NCI-H146 (cell line): ENCODE measurements at places on chromosomes 7 and 10.

DNA sequence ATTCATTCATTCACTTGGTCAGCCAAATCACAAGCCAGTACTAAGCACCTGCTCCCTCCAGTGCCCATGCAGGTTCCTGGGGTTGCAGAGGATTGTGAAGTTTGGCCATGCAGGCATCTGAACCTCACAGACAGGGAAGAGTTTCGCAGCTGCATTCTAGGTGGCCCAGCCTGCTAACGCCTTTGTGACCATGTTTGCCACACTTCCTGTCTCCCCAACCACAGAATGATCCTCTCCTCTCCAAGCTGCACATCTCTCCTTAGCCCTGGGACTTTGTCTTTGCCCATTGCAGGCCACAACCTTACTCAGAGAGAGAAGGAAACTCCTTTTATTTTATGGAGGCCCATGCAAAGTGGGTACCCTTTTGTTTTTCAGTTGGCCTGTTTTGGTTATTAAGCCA is 31.8 kb downstream of the EPDR1 start:
- DNase-seq: no peak

DNA sequence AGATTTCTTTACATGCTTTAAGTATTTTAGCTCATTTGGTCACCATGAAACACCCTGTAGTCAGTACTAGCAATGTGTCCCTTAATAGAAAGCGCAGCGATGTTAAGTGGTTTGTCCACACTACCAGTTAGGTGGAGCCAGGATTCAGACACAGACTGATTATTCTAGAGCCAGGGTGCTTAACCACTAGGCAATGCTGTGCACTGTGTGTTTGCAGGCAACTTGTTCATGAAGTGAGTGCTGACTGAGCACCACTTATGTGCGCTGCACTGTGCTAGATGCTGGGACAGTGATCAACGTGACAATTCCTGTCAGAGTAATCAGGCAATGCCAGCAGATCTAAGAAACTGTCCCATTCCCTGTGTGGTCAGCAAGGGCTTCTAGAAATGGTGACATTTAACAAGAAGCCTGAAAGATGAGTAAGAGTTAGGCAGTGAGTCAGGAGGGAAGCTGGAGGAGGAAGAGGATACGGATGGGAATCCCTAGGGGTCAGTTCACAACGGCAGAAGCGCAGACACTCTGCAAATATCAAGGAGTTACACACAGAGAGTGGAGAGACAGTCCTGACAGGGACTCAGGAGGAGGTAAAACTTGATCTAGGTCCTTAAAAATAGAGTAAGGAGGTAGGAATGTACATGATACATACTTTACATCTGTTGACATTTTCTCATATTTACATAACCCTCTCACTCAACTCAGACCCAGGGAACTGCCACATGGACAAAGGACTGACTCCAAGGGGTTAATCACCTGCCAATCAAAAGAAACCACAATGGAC is 69.7 kb upstream of the EGR2 start:
- DNase-seq: no peak

- DNase-seq: no peak
Measured at GRCh38 chr7:106006906-106007305, 43.8 kb downstream of the CDHR3 start.

DNA sequence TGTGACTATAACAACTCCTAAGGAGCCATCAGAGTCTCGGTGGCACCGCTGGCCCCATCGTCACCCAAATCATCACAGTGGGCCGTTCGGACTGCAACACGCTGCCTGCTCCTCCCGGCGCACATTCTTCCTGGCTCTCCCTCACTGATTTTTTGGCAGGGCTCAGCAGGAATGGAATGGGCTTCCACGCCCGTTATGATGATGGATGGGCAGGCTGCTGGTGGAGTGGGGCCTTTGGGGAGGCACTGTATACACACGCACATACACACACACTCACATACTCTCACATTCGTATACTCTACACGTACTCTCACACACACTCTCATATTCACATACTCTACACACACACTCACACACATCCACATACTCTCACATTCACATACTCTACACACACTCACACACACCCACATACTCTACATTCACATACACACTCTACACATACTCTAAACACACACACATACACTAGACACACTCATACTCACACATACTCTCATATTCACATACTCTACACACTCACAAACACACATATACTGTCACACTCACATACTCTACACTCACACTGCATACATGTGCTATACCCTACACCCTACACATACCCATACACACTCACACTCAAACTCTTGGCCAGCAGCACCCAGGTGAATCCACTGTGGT is 99.8 kb downstream of the KCNMA1 start:
- no peak for DNase-seq

- no peak for DNase-seq
Measured at GRCh38 chr7:3438352-3438751, 137.3 kb downstream of the SDK1 start.

GRCh38 chr10:17780727-17781126 is 28.4 kb upstream of the MRC1 start:
- peak; percentile 37 for DNase-seq

DNA sequence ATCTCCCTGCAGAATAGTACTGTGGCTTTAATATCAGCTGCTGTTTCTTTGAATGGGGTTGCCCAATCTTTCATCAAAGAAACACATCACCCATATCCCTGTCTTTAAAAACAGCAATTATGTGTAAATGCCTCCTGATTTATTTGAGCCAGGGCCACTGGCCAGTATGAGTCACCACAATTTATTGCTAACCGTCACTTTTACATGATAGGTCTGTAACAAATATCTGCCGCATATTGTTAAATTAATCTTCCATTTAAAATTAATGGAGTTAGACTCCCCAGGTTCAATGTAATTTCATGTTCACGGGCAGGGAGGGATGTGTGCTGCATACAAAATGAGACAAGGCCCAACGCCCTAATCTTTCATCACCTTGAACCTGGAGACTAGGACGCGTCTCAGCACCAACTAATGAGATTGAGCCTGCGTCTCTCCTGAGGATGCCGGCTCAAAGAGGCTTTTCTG is 673.4 kb downstream of the AUTS2 start:
- peak; percentile 79 for DNase-seq

GRCh38 chr7:143906151-143906550 is 4.2 kb upstream of the TCAF1 start:
- no peak for DNase-seq

- DNase-seq: no peak
Measured at GRCh38 chr7:17033245-17033644, 151.5 kb upstream of the AGR3 start.

DNA sequence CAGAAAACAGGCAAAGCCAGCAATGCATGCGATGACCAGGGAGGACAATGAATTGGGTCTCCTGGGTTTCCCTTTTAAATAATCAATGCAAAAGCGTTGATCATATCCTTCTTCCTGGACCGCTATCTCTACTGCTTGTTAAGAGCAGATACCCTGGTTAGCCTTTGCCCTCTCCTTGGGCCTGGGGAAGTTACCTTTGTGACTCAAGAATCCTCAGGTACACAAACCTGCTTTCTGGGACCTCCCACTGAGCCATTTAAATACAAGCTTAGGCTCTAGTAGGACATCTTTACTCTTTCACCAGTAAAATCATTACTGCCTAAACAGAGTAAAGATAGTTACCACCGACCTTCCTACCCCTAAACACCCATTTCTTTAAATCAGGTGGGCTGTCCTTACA is 173.9 kb downstream of the WNT2 start:
- DNase-seq: no peak

GRCh38 chr10:118102121-118102520 is 55.4 kb upstream of the RAB11FIP2 start:
- no peak for DNase-seq

GRCh38 chr10:94281654-94282053 is 81.1 kb downstream of the NOC3L start:
- no peak for DNase-seq

DNA sequence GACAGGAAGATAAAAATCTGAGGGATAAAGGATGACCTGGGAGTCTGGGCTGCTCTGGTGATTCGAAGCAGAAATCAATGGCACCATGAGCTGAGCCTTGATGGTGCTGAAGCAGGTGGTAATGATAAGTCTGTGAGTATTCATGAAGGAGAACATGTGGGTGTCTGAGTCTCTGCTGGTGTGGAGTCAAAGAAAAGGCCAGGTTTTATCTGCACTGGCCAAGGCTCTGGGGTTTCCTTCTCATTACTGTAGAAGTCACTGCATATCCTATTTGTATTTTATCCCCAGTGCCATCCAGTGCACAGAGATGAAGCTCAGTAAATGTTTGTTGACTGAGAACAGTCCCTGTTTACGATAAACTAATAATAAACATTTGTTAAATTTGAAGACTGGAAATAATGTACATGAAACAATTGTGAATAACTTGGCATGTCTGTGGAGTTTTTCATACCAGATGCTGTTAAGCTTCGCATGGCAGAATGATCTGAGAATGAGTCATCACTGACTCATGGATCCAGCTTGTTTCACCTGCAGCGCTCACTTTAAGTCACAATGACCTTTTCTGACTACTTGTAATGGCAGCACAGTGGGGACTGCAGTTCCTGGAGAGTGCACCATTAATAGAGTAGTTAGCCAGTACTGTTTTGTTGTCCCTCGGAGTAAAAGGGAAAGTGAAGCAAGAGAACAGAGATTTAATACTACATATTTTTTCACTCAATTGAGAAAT is 538.5 kb downstream of the HTR7 start:
- peak; percentile 83 for DNase-seq

DNA sequence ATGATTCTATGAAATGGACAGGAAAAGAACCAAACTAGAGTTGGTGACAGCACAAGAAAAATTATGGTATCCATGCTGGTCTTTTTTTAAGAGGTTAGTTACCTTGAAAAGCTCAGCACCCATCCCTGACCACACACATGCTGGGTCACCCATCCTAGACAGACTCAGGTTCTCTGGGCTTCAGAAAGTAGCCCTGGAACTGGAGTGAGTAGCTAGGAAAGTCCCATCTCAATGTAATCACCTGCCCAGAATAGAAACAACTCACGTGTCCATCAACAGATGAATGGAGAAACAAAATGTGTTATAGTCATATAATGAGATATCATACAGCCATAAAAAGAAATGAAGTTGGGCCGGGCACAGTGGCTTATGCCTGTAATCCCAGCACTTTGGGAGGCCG is 37.0 kb downstream of the GSDME start:
- DNase-seq: no peak

DNA sequence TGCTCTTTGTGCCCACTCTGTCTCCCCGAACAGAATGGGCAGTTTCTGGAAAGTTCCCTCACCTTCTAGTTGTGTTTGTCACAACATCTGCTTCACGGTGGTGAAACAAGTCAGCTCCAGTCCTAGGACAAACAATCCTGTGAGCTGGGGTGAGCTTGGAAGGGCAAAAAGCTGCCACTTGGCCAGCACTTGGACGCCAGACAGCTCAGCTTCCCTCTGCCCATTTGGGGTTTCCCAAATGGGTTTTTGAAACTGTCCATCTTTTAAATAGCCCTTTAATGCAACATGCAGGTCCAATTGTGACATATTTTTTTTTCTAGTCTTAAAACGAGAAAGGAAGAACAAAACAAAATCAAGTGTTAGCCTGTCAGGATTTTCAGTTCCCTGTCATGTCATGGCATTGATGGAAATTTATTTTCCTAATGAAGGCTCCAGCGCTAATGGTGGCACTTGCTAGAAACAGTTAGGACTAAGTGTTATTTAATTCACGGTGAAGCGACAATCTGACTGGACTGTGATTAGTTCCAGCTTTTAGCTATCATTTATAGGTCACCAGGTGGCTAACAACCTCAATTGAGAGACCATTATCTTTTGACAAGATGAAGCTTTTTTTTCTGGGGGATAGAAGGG is 181.7 kb downstream of the MYOF start:
- peak; percentile 21 for DNase-seq

DNA sequence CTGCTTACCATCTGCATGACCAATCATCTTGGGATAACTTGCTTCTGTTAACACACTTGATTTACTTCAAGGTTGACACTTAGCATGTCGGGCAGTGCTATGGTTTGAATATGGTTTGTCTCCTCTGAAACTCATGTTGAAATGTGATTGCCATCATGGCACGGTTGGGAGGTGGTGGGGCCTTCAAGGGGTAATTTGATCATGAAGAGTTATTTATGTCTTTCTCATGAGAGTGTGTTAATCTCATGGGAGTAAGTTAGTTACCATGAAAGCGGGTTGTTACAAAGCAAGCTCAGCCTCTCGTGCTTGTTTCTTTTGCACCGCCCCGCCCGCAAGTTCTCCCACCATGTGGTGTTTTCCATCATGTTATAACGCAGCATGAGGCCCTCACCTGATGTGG is 163.6 kb downstream of the DOCK4 start:
- DNase-seq: no peak

- no peak for DNase-seq
Measured at GRCh38 chr7:114783508-114783907, 138.4 kb upstream of the MDFIC start.

GRCh38 chr7:5646846-5647245 is 134.6 kb downstream of the RNF216 start:
- no peak for DNase-seq

- no peak for DNase-seq
Measured at GRCh38 chr7:2753148-2753547, 65.1 kb downstream of the AMZ1 start.

- DNase-seq: peak; percentile 82
Measured at GRCh38 chr10:112677689-112678088, 230.7 kb downstream of the VTI1A start.

GRCh38 chr7:143243614-143244013 is 19.6 kb upstream of the GSTK1 start:
- DNase-seq: no peak

DNA sequence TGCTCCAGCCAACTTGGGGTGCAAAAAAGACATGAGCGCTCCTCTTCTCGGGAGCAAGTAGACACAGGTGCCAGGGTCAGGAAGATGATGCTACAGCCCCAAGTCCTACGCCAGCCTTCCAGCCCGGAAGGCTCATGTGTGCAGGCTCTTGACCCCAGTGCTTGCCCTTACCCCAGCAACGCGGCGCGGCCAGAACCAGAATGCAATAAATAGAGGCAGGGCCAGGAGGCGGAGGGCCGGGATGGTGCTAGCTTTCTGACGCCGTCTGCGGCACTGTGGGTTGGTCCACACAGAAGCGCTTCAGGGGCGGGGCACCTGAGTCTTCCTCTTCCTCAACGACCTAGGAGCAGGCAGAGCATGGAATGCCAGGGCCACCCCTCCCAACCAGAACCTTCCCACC is 15.0 kb upstream of the BAZ1B start:
- no peak for DNase-seq

DNA sequence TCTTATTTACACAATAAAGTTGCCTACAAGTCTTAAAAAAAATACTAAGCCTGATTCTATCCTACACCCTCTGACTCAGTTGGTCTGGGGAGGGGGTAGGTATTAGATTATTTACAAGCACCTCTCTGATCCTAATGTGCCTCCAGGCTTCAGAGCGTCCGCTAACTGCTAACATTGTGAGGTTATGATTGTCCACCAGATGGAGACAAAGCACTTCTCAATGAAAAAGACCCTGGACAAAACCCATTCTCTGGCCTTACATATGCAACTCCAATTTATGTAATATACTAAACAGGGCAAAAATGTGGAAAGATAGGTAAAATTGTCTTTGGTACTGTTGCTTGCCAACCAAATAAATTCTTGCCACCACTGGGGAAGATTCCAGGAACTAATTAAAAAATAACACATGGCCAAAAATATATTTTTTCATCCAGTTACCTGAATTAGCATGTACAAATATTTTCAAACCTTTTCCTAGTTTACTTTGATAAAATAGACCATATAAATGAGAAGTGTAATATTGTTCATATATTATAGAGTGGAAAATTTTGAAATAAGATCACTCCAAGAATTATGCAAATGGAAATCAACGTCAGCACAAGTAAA is 92.4 kb downstream of the KIF20B start:
- peak; percentile 76 for DNase-seq

- DNase-seq: no peak
Measured at GRCh38 chr7:51629206-51629605, 312.6 kb upstream of the COBL start.
